ENCODE measurements at places on chromosomes 2 and 18.

- DNase-seq: no peak
Measured at GRCh38 chr2:106168657-106169056, 25.4 kb downstream of the UXS1 start.

DNA sequence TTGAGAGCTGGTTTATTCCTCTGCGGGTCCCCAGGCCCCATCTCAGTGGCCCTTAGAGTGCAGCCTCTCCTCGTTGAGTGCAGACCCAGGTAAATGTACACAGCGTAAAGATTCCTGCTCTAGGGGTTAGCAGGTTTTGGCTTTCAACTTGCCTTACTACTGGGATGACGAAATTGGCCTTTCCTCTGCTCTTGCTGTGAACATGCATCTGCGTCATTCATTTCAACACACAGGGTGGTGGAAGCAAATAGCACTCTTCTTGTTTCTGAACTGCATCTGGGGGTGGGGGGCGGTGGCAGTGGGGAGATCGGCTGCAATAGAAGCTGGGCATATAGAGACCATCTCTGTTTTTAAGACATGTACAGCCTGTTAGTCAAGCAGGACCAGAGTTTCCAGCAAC lies 16.5 kb upstream of the SLC16A14 start:
- peak; percentile 61 for DNase-seq

DNA sequence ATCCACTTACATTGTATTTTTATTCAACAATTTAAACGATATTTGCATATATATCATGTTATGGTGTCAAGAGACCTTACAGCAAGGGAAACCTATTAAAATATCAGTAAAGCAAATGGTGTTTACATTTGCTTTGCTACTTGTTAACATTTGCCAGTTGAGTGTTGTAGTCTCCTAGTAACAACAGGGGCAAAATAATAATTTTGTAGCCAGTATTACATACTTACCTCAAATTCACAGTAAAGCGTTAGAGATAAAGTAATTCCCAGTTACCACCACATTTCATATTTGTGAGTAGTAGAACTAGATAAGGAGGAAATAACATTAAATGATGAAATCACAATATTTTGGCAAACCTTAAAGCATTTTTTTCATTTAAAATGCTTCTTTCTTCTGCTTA lies 71.3 kb downstream of the FASTKD2 start:
- DNase-seq: no peak

DNA sequence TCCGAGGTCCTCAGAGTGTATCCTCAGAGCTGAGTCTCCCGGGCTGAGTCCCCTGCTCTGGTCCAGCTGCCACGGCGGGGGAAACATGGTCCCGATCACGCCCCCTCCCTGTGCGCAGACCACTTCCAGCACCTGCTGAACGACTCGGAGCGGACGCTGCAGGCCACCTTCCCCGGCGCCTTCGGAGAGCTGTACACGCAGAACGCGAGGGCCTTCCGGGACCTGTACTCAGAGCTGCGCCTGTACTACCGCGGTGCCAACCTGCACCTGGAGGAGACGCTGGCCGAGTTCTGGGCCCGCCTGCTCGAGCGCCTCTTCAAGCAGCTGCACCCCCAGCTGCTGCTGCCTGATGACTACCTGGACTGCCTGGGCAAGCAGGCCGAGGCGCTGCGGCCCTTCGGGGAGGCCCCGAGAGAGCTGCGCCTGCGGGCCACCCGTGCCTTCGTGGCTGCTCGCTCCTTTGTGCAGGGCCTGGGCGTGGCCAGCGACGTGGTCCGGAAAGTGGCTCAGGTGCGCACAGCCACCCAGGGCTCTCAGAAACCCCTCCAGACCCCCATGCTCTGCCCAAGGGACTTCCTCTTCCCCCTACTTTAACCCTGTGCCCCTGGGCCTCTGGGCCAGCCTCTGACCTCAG lies 26.7 kb downstream of the GPC1 start:
- DNase-seq: no peak

DNA sequence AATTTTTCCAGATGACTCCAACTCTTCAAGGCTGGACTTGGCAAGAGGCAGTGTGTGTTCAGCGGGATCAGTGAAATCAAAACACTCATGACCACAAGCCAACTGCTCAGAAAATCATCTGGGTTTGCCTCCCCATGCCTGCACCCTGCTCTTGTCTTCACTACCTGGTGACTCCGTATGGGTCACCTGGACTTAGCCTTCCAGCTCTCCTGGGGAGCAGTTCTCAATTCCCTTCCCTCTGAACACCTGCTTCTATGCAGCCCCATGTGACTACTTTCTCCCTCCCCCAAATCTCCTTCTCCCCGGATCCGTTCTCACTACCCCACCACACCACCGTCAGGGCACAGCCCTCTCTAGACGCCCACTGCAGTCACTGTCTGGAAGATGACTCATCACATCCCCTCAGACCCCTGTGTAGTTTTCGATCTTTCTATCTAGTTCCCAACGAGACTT lies 130.2 kb upstream of the ID2 start:
- no peak for DNase-seq

- DNase-seq: no peak
Measured at GRCh38 chr2:219434718-219435525, at the start of gene SPEG. TSS of gene SPEG (plus strand) at chr2:219434843. CDS start at chr2:219434978, 135 bp downstream.

DNA sequence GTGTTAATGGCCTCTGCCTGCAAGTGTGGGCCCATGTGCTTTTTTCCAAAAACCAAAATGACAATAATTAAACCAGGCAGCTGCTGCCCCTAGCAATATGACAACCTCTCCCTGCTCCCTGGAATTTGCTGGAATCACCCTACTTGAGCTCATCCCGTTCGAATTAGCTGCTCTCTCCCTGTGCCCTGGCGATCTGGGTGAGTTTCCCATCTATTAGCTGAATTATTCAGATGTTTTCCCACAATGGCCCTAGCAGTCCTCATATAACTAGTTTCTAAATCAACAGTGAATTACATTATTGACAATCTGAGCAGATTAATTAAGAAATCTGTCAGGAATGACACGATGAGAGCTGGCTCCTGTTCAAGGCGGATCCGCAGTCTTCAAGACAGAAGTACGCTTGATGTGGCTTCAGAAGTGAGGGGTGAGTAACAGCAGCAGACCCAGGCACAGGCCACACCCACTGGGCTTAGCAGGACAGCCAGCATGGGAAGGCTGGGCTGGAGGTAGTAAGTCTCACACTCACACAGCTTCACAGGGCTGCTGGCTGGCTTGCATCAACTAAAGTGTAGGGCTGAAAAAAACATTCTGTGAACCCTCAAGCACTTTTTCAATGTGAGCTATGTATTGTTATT lies 366.2 kb upstream of the ID2 start:
- no peak for DNase-seq

DNA sequence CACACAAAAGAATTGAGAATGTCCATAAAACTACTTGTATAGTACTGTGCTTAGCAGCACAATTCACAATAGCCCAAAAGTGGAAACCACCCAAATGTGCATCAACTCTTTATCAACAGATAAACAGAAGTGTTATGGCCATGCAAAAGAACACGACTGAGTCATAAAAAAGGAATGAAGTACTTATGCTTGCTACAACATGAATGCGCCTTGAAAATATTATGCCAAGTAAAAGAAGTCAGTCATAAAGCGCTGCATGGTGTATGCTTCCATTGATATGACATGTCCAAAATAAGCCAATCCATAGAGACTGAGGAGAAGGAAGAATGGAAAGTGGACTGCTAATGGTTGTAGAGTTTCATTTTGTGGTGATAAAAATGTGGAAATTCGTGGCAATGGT lies 12.1 kb upstream of the MAP2 start:
- no peak for DNase-seq

DNA sequence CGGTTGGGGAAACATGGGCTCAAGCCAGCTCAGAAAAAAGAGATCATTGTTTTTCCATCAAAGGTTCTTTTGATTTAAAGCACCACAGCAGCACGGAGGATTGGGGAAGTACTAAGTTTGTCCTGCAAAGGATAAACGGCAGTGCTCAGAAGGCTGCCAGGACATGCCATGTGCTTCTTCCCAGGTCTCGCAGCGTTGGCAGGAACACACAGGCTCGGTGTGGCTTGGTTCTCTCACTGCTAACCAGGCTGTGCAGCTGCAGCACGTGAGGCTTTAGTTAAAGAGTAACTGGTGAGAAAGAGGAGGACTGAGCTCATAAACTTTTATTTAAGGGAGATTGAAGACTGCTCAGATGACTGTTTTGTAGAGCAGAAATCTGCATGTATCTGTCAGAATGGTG lies 264.3 kb downstream of the TSN start:
- no peak for DNase-seq

GRCh38 chr18:55419132-55419946 lies 168.7 kb downstream of the TCF4 start:
- no peak for DNase-seq

- peak; percentile 24 for DNase-seq
Measured at GRCh38 chr2:48207851-48208250, 301.6 kb upstream of the FBXO11 start.

GRCh38 chr2:99488539-99489062 lies 1.2 kb downstream of the REV1 start:
- DNase-seq: peak; percentile 28

- no peak for DNase-seq
Measured at GRCh38 chr2:121205321-121205942, 79.6 kb downstream of the TFCP2L1 start.

- no peak for DNase-seq
Measured at GRCh38 chr2:211468877-211469663, 912.7 kb downstream of the CPS1 start.

DNA sequence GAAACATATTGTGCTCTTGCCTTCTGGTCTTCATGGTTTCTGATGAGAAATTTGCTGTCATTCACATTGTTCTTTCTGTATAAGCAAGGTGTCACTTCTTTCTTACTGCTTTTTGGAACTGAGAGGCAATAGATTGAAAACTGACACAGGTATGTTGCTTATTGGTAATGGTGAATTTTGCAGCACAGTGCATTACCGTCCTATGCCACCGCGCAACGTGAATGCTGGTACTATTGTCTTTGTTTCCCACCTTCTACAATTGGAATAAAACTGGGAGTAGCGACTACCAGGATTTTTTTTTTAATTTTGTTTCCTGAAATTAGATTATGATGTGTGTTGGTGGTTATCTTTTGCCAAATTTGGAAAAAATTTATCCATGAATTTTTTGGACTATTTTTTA lies 11.4 kb downstream of the XIRP2 start:
- DNase-seq: no peak

- no peak for DNase-seq
Measured at GRCh38 chr2:216056739-216057138, 24.9 kb downstream of the PECR start.

DNA sequence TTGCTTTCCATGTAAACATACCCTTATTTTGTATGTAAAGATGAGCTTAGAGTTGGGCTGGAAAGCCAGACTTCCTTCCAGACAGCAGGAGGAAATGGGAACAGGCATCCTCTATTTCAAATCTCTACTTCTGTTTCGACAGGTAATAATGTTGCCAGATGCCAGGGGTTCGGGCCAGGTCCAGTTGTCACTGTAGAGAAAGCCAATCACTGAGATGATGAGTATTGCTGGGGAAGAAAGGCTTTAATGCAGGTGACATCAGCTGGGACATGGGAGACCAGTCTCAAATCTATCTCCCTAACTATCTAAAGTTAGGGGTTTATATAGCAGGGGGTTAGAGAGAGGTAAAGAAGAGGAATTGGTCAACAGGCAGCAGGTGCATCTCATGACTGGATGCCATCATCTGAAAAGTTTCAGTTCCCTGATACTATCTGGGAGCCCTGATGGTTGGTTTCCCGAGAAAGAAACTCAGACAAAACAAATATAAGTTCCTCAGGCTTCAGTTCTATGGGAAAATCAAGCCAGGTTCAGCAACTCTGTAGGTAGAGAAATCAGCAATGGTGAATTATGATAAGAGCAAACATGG lies 9.3 kb upstream of the MTCL1 start:
- no peak for DNase-seq

- DNase-seq: no peak
Measured at GRCh38 chr2:124875627-124876244, 850.6 kb downstream of the CNTNAP5 start.

GRCh38 chr2:175001566-175001965 lies 3.6 kb downstream of the CHN1 start:
- no peak for DNase-seq

DNA sequence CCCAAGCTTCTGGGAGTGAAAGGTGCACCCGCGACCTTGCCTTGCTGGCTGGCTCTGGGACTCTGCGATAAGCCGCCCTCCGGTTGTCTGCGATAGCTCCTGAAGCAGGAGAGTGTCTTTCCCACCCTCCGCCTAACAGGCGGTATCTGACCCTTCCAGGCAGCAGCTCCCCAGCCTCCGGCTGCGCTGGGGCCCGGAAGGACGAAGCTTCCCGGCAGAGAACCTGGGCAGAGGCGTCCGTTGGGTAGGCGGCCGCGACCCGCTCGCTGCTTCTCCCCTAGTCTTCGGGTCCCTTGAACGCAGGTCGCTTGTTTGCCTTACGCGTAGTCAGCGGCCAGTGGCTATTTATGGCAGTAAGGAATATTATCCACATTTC lies 446 bp upstream of the RHBDD1 start:
- DNase-seq: no peak

- DNase-seq: no peak
Measured at GRCh38 chr2:602571-603359, 74.4 kb downstream of the TMEM18 start.

DNA sequence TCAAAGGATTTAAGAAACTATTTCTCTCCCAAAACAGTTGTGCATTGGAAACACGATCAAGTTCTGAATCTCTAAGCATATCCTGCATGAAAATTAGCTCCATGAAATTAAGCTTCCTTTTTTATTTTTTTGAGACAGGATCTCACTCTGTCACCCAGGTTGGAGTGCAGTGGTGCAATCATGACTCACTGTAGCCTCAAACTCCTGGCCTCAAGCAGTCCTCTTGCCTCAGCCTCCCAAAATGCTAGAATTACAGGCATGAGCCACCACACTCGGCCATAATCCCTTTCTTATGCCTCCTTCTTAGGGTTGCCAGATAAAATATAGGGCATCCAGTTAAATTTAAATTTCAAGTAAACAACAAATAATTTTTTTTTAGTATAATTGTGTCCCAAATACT lies 124.4 kb downstream of the ARL4C start:
- no peak for DNase-seq

DNA sequence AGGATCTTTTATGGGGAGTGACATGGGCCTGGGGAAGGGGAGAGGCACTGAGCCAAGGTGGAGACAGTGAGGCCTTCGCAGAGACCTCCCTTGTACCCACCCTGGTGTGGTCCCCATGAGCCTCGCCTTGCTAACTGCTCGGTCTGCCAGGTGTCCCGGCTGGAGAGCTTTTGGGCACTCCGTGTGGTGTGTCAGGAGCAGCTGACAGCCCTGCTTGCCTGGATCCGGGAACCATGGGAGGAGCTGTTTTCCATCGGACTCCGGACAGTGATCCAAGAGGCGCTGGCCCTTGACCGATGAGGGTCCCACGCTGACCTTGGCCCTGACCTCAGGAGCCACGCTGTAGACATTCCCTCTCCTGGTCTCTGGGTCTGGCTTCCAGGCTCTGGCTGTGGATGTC lies 11.5 kb upstream of the SLC4A3 start:
- DNase-seq: no peak

- no peak for DNase-seq
Measured at GRCh38 chr18:56379256-56379655, 259.1 kb downstream of the TXNL1 start.

GRCh38 chr2:143125717-143126116 lies 3.5 kb upstream of the ARHGAP15 start:
- no peak for DNase-seq
